HAP-1 (cell line): ENCODE measurements at places on chromosomes 4 and X.

- no peak for DNase-seq
These were observed 71.0 kb downstream of the SNCA start for GRCh38 chr4:89765966-89766365.

GRCh38 chr4:174086829-174087799, 196.4 kb downstream of the FBXO8 start:
- DNase-seq, result no peak

DNA sequence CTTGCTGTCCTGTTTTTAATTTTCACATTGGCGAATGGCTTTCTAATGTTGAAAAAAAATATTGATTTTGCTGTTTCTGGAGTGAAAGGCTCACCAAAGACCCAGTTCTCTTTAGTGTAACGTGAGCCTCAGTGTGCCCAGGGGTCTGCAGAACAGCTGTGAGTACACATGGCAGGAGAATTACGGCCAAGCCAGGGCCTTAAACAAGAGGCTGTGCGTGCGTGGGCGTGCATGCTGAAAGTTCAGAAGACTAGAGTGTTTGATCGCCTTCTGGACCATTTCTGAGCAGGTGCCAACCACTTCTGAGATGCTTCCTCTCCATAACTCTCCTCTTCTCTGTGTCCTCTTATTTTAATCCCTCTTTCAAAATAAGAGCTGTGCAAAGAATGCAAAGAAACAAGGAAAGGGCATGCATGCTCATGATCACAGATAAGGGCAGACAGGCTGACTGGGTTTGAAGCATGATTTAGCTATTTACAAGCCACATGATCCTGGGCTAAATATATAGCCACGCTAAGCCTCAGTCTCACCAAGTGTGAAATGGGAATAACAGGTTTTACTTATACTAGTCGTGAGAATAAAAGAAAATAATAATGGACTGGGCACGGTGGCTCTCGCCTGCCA, 9.9 kb downstream of the PHEX start:
- no peak for DNase-seq

DNA sequence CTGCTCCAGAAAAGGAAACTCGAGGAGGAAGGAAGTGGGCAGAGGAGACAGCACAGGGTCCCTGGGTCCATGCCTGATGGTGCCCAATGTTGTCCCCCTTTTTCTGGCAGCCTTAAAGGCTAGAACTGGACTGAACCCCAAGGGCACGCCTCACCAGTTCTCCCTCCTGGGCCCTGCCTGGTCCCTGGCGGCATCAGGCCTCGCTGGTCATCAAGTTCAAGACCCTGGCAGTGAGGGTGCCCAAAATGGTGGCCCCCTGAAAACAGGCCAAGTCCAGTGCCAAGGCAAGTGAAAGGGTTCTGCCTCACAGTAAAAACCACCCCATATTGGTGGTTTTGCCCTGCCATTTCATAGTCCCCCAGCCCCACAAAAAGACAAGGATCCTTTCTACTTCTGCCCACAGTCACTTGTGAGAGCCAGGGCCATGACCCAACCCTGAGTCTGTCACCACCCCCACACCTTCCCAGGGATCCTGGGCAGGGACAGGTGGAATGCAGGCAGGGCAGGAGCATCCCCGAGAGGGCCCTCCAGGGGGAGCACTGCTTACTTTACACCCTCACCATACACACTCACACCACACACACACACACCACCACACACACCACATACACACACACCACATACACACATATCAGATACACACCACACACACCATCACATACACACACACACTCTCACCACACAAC, 107.6 kb downstream of the DCTD start:
- peak; percentile 39 for DNase-seq

GRCh38 chr4:2930758-2931511, 32.3 kb downstream of the NOP14 start:
- DNase-seq, result peak; percentile 20

- peak; percentile 22 for DNase-seq
These were observed 76.6 kb downstream of the INTS12 start for GRCh38 chr4:105631818-105632400.

DNA sequence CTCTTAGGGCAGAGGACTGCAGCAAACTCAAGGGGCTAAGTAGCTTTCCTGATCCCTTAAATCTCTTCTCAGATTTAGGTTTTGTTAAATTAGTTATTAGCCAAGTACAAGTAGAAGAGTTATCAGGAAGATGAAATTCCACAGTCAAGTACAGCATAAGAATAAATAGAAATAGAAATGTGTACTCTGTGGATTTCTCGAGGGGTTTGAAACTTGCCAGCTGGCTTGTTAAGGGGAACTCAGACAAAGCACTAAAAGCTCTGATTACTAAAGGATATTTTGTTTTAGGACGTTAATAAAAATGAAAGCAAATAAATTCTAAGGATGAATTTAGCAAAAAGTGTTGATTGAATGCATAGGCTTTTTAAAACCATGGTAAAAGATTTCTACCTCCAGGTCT, 654.6 kb downstream of the RAPGEF2 start:
- DNase-seq, result no peak

DNA sequence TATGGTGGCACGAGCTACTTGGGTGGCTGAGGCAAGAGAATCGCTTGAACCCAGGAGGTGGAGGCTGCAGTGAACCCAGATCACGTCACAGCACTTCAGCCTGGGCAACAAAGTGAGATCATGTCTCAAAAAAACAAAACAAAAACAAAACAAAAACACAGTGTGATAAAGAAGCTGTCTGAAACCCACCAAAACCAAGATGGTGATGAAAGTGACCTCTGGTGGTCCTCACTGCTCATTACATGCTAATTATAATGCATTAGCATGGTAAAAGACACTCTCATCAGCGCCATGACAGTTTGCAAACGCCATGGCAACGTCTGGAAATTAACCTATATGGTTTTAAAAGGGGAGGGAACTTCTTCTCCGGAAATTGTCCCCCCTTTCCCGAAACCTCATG, 29.4 kb upstream of the OPHN1 start:
- peak; percentile 73 for DNase-seq

DNA sequence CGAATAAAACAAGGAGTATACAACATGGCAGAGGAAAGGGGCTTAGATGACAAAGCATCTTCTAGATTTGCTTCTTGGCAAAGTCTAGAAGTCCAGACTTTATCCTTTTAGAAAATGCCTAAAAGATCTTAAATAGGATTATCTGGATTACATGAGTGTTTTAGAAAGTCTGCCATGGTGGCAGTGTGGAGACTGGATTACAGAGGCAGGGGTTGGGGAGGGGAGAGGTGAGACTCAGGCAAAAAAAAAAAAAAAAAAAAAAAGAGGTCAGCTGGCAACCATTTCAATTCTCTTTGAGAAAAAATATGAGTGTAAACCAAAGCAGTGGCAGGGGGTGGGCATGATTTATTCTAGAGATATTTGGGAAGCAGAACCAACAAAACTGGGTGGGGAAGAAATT, 17.4 kb downstream of the ZNF827 start:
- no peak for DNase-seq

- DNase-seq, result no peak
These were observed 13.0 kb upstream of the SPARCL1 start for GRCh38 chr4:87541956-87542709.
